ENCODE measurements at places on chromosomes 2 and 18.

- no peak for DNase-seq
Measured at GRCh38 chr2:201137505-201138400, 21.8 kb downstream of the CFLAR start.

GRCh38 chr2:232030229-232030628 is 68.7 kb downstream of the DIS3L2 start:
- DNase-seq, result no peak

DNA sequence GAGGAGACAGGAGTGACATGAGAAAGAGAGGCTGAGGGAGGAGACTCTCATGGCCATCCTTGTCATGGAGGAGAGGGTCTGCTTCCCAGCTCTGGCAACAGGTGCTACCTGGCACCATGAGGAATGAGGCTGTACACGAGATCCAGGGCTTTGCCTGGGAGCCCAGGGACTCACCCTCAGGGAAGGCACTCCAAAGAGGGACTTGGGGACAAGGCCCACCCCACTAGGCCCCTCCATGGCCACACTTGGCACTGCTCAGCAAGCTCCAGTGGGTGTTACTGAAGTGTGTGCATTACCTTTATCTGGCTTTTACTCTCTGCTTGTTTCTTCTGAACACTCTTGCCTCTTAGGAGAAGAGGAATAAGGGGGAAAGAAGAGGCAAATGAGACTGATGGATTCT is 2.7 kb downstream of the CFAP65 start:
- DNase-seq, result no peak

DNA sequence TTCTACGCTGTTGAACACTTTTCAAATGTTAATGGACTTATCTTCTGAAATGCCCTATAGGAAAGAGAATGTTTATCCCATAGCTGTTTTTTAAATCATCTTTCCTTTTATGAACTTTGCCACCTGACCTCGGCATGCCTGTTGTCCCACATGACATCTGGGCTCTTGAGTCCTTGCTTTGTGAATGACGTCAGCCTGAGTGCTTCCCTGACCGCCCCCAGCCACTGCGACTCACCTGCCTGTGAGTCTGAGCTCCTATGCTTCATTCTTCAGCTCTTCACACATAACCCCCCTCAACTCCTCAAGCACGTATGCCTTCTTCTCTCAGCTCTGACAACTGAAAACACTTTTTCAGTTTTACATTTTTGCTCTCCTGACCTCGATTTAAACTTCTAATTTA is 166.8 kb downstream of the DCDC2C start:
- DNase-seq, result no peak

- no peak for DNase-seq
Measured at GRCh38 chr18:64333584-64333983, 184.7 kb upstream of the LINC00305 start.

- DNase-seq, result no peak
Measured at GRCh38 chr18:24818441-24818840, 358.0 kb downstream of the HRH4 start.

DNA sequence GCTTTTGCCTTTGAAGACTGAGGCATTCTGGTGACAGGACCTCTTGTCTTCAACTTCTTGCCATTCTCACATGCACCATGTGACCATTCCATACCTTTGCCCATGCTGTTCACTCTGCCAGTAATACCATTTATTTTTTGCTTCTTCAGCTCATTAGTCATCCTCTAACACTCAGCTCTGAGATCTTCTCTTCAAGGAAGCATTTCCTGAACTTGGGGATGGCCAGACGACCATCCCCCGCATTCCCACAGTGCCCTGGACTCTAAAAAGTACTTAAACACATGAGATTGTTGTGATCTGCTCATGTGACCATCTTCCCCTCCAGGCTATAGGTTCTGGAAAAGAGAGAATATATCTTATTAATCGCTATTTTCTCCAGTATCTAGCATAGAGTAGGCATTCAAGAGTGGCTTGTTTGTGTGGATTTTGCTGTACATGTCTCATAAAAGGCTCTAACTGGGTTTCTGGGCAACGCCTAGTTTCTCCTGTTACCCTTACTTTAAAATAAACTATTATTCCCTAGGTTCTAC is 33.9 kb downstream of the PAX3 start:
- no peak for DNase-seq

- no peak for DNase-seq
Measured at GRCh38 chr2:40095000-40095399, 315.9 kb upstream of the THUMPD2 start.

GRCh38 chr2:159226059-159226461 is 60.4 kb downstream of the WDSUB1 start:
- DNase-seq, result no peak

DNA sequence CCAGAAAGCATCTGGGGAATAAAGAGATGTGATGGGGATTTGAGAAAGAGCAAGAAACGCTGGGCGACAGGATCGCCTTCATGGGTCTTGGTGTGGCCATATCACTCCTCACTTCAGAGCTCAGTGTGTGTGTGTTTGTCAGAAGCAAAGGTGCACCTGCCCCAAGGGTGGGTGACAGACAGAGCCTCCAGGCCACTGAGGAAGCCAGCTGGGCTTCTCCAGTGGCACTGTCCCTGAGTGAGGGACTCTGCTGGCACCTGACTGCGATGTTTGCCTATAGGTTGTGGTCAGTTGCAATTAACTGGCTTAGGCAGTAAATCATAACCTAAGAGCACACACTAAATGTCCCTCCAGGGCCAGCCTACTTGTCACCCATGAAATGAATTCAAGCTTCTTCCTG is 23.5 kb upstream of the GNAL start:
- DNase-seq, result no peak

- DNase-seq, result no peak
Measured at GRCh38 chr2:231960810-231961348, 634 bp upstream of the DIS3L2 start.

- no peak for DNase-seq
Measured at GRCh38 chr2:208371634-208371935, 35.0 kb upstream of the PTH2R start.

DNA sequence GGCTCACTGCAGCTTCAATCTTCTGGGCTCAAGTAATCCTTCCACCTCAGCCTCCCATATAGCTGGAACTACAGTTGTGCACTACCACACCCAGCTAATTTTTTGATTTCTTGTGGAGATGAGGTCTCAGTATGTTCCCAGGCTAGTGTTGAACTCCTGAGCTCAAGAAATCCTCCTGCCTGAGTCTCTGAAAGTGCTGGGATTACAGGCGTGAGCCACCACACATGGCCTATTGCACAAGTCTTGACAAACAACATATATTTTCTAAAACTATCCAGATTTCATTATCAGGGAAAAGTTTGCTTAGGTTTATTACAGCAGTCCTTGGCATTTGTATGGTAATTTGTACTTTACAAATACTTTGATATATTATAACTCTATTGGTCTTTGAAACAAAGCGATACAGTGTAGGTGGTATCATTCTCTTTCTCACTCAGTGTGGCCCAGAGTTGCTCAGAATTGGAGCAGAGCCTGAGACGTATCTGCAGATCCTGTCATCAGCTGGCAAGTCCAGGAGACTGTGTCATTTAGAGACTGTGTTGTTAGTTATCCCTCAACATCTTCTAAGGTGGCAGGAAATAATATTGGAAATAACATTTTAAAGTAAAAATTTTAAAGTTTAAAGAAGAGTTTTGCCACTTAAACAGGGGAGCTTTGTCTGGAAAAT is 41.4 kb downstream of the PDK1 start:
- no peak for DNase-seq

- no peak for DNase-seq
Measured at GRCh38 chr2:133810559-133810958, 242.3 kb upstream of the NCKAP5 start.

DNA sequence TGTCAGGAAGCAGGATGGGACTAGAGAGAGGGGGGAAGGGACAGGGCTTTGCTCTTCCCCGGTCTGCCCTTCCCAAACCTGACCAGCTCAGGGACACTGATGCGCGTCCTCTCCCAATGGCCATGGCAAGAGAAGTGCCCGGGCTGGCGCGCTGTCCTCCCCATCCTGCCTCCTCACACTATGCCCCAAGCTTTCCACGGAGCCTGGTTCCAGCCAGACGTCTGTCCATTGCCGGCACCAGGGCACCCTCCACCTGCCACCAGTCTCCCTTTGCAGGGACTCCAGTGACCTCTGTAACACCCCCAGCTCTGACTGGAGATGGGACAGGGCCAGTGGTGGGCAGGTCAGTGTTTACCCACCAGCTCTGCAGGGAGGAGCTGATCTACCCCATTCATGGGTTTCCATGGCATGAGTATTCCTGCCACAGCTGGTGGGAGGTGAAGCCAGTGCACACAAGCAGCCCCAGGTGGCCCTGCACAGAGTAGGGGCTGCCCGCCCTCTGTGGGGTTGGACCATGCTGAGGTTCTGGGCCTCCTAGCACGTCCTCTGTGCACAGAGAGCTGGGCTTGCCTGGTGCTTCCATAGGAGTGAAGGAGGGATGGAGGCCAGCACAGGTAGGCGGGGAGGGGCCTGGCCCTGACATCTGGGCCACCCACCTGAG is 109.5 kb downstream of the PXDN start:
- DNase-seq, result no peak

DNA sequence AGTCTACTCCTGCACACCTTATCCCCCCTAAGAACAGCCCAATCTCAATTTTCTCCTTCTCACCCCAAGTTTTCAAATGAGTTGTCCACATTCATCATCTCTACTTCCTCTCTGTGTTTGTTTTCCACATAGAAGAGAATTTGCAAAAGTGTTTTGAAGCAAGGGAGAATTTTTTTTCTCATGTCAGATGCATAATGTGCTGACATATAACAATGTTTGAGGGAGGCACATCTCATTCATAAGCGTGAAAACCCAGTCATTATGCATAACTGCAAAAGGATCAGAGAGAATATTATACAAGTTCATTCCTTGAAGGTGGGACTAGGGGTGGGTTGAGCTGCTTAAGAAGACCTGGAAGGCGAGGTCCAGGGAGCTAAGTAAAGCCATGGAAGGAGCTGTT is 80.8 kb upstream of the SLC1A4 start:
- no peak for DNase-seq

GRCh38 chr2:131584940-131585339 is 57.3 kb downstream of the CCDC74A start:
- DNase-seq, result no peak

DNA sequence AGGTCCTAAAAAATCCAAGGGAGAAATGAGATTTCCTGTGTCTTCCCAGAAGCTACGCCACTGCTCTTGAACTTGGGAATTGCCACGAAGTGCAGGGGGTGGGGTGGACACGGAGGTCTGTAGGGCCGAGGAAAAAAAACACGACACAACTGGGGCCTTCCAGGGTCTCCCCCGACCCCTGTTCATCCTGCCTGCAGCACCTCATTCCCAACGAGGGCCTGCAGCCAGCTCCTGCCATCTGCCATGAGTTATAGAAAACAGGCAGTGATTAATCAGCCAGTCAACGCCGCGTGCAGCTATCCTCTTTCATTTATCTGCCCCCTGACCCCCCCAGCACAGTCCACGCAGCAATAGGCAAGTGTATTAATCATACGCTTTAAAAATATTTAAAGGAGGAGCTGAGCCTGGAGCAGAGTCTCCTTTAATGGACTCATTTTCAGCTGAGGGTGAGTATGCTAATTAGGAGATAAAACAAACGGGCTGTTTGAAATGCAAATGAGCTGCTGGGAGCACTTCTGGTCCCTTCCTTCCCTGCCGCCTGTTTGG is 209.9 kb downstream of the TFCP2L1 start:
- DNase-seq, result no peak

- DNase-seq, result no peak
Measured at GRCh38 chr2:62568983-62569837, 63.2 kb upstream of the TMEM17 start.

GRCh38 chr2:95053543-95053942 is 28.0 kb downstream of the MAL start:
- DNase-seq, result no peak

- DNase-seq, result no peak
Measured at GRCh38 chr2:178723786-178724346, 83.4 kb downstream of the TTN start.

- DNase-seq, result no peak
Measured at GRCh38 chr2:43758739-43759138, 15.1 kb upstream of the DYNC2LI1 start.

DNA sequence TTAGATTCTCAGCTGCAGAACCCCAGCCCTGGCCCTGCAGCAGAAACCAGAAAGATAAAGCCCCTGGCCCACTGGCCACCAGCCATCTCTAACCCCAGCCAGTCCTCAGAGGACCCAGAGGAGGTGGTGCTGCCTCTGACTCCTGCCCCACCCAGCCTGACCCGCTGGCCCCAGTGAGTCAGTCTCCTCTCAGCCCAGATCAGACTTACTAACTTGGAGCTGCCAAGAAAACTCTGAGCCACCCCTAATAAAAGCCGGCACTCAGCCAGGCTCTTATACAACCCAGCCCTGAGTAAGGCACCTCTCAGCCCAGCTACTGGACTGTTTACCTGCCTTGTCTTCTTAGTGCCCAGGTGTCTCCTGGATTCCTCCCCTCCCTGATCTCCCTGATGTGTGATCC is 2.0 kb downstream of the SLC14A2 start:
- no peak for DNase-seq

GRCh38 chr18:63299837-63300745 is 19.5 kb downstream of the BCL2 start:
- DNase-seq, result no peak

- no peak for DNase-seq
Measured at GRCh38 chr2:165536851-165537499, 67.5 kb downstream of the CSRNP3 start.

- no peak for DNase-seq
Measured at GRCh38 chr18:75421656-75422055, 5.8 kb downstream of the SMIM21 start.

- DNase-seq, result no peak
Measured at GRCh38 chr18:44871771-44872170, 191.1 kb downstream of the SETBP1 start.

- DNase-seq, result no peak
Measured at GRCh38 chr2:231395188-231396057, at the start of gene B3GNT7. Gene B3GNT7 (plus strand): TSS chr2:231395710. CDS start chr2:231395804, 94 bp downstream.
